ENCODE measurements at places on chromosomes 16 and 17.

DNA sequence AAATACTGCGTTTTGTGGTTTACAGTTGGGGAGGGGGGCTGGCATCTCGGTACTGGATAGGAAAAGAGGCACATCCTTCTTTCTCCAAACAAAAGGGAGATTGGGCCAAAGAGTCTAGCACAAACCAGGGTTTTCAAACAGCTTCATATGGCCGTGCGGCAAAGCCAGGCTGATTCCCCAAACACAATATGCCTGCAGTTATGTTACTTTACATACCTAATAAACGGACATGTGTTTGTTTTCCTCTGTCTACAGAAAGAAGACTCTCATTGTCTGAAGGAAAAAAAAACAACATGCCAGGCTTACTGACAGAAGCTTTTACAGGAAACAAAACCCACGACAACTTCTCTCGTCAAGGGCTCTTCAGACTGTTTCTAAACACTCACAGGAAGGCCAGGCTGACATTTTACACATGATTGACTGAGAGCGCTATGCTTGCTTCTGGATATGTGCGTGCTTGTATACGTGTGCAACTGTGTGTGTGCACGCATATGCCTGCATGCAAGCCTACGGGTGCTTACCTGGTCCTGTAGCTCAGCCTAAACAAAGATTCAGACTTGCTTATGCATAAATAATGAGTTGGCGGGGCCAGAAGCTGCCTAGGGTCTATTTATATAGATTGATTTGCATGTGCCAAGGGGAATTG lies 461.0 kb upstream of the C16orf82 start:
- no peak for DNase-seq

GRCh38 chr16:31696968-31697743 lies 169.5 kb downstream of the AHSP start:
- DNase-seq: peak; percentile 62

DNA sequence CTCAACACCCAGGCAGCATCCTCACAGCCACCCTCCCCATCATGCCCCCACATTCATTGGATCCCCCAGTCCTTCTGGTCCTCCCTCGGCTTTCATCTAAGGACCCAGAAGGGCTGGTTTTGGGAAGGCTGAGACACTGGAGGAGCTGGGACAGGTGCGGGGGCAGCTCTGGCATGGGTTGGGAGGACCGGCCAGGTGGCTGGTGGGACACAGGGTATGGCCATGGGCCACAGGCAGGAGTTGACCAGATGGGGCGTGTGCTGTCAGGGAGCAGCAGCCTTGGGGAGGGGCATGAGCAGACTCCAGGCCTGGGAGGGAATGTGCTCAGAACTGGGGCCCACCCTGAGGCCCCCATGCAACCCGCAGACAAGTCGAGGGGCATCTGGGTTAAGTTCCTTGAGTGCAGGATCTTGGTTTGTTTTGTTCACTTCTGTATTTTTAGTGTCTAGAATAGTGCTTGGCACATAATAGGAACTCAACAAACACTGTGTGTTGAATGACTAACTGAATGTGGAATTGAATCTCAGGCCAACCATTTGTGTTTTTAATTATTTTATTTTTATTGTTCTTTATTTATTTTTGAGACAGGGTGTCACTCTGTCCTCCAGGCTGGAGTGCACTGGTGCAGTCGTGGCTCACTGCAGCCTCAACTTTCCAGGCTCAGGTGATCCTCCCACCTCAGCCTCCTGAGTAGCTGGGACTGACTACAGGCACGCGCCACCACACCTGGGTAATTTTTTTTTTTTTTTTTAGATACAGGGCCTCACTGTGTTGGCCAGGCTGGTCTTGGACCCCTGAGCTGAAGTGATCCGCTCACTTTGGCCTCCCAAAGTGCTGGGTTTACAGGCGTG lies 5.6 kb downstream of the P2RX1 start:
- DNase-seq: no peak

- no peak for DNase-seq
These were observed 11.9 kb upstream of the SLC38A10 start for GRCh38 chr17:81306898-81307510.

- no peak for DNase-seq
These were observed 19.8 kb downstream of the HOXB1 start for GRCh38 chr17:48510761-48511604.

DNA sequence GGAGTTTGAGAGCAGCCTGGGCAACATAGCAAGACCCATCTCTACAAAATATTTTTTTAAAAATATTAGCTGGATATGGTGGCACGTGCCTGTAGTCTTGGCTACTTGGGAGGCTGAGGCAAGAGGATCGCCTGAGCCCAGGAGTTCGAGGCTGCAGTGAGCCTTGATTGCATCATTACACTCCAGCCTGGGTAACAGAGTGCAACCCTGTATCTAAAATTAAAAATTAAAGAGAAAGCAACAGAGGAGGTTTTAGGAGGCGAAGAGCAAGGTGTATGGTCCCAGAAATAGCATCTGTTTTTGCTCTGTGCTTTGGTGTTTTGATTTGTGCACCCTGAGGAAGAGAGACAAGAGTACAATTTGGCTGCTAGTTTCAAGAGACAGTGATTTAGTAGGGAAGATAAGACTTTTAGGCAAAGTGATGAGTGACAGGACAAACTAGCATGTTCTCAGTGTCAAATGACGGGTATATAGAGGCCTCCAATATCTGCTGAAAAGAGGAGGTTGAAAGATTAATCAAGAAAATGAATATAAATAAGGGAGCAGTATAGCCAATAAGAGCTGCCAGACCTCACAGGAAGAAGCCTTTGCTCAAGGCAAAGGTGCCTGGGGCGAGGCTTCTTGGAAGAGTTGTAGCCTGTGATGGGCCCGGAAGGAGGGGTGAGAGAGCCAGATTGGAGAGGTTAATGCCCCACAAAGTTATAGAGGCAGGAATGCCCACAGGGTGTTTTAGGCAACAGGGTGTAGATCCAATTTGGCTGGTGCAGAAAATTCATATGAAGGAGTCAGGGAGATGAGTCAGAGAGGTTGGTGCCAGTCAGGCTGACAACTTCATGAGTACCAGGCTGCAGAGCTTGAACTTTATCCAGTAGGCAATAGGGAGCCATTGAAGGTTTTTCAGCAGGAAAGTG lies 11.4 kb downstream of the HLF start:
- no peak for DNase-seq

GRCh38 chr17:9986754-9987382 lies 81.8 kb upstream of the RCVRN start:
- DNase-seq: no peak

- DNase-seq: peak; percentile 71
These were observed 47.5 kb downstream of the WNT3 start for GRCh38 chr17:46770818-46771560.

DNA sequence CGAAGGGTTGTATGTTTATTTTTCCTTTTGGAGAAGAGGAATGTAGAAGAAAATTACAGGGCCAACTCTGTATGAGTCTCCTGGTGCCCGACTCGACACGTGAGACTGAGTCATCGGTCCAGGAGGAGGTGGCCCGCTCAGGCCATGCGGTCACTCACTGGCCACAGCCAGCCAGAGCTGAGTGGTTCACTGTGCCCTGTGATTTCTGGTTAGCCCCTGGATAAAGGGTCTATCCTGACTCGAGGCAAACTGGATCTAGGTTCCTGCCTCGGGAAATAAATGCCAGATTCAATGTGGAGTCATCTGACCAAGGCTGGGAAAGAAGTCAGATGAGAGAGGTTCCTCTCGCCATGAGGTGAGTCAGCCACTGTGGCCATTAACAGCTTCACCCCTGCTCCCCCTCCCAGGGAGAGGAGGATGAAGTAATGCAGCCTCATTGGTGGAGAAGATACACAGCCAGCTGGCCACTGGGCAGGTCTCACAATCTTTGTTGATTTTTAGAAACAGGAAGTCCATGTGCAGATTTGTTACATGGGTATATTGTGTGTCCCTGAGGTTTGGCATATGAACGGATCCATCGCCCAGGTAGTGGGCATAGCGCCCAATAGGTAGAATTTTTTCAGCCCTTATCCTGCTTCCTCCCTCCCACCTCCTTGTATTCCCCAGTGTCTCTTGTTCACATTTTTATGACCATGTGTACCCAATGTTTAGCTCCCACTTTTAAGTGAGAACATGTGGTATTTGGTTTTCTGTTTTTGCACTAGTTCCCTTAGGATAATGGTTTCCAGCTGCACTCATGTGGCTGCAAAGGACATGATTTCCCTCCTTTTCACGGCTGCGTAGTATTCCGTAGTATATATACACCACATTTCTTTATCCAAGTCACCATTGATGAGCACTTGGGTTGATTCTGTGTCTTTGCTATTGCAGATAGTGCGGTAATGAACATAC lies 21.7 kb upstream of the USP36 start:
- peak; percentile 87 for DNase-seq

- DNase-seq: no peak
These were observed 17.5 kb downstream of the ALOX15B start for GRCh38 chr17:8056232-8056975.

GRCh38 chr17:80006811-80007752 lies 28.6 kb downstream of the TBC1D16 start:
- no peak for DNase-seq

DNA sequence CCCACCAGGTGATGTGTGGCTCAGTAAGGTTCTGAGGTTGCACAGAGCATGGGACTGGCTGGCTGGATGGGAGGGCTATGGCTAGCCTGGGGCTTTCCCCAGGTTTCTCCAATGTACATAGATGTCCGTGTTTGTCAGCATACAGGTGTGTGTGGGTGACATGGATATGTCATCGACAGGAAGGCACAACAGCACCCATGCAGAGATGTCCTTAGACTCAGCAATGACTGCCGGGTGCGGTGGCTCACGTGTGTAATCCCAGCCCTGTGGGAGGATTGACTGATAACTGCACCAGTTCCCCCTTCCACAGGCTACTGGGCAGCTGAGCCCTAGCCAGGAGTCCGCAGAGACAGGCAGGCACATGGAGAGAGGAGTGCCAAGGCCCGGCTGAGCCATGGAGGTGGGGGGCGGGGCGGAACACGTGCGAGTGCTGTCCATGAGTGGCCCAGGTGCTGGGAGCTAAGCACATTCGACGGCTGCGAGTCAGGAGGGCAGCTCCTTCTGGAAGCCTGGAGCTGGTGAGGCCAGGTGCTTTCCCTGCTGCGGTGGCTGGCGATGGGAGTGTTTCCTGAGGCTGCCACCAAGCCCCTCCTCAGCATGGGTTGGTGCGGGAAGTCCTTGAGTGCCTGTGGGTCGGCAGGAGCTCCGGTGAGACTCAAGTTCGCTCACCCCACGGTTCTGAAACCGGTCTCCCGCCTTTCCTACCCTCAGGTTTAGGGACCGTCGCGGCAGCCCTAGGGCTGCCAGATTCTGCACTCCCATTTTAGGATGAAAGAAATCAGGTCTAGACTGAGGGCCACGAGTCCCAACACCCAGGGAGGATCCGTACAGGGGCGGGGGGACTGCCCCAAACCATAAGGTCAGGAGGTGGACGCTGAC lies 858 bp upstream of the ASPSCR1 start:
- DNase-seq: no peak

DNA sequence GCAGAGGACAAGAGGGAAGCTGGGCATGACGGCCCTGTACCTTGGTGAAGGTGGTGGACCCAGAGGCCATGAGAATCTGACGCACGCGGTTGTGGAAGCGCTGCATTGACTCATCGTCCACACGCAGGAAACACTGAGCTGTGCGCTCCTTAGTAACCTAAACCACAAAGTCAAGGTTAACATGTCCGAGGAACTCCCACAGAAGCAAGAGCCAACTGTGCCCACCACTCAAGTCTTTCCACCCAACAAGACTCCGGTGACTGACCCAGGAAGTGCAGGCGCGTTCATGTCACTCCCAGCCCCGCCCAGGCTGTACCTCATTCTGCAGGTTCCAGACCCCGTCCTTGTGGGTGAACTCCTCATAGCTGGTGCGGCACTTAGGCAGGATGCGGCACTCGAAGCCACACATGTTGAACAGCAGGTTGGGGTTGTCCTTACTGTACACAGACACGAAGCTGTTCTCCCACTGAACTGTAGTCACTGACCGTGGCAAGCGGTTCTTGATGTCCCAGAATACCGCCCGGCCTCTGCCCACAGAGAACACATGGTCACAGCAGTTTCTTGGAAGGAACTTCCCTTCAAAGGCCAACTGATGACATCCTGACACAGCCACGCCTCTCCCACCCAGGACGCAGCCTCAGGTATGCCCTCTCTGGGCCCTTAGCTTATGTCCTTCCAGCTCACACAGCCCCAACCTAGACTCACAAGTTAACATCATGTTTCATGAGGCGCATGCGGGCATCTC lies 11.5 kb downstream of the PRPF8 start:
- DNase-seq: no peak

DNA sequence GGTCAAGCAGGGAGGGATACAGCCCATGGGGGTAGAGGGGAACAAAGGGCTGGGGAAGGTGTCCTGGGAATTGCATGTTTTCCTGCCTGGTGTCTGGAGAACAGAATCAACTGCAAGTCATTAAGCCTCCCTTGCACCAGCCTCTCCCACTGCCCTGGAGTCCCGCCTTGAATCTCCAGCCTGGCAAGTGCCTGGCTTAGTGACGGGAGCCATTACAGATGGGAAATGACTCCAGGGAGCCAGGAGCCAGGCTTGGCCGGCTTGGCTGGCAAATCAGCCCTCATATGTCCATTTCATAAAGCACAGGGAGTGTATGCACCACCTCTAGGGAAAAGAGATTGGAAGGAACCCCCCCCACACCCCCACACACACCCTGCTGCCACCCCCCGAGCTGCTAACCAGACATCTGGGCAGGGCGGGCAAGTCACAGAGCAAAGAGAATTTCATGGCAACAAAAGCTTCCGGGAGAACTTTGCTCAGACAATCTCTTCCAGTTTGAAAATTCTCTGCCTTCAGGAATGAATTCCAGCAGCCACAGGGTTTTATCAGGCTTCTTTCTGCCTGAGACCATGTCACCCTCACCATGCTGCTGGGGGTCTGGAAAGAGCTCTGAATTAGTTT lies 127.7 kb downstream of the NTN1 start:
- no peak for DNase-seq

- no peak for DNase-seq
These were observed 370.1 kb downstream of the ZFHX3 start for GRCh38 chr16:72677662-72678447.

DNA sequence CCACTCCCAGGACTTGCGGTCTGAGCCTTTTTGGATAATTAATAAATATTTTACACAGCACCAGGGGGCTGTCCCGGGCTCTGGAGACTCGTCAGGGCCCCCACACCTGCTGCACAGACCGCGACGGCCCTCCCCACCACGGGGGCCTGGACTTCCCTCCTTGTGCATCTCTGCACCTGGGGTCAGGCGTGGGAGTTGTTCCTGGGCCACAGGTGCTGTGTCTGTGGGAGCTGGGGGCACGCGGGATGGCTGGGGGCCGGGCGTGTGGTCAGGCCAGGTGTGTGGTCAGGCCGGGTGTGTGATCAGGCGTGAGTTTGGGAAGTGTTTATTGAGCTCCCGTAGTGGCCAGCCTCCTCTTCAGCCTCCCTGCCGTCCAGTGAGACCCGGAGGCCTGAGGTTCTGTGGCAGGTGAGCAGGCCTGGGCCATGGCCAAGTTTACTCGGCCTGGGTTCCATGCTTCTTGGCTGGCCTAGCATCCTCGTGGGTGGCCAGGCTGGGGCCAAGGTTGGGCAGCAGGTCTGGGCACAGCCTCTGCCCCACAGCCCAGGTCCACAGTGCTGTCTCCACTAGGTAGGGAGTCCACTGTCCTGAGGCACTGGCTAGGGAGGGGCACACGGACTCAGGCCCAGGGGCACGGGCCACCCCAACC lies 1.9 kb upstream of the STUB1 start:
- no peak for DNase-seq
